ENCODE measurements at places on chromosomes 4 and X.

DNA sequence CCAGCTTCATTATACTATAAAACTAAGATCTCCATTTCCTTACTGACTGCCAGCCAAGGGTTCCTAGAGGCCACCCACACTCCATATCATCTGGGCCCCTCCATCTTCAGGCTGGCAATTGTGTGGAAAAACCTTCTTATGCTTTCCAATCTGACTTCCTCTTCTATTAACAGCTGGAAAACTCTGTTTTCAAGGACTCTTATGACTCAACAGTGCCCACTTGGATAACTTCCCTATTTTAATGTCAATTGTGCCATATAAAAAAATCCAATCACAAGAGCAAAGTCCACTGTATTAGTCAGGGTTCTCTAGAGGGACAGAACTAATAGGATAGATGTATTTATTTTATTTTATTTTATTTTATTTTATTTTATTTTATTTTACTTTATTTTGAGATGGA is 41.0 kb upstream of the CPEB2 start:
- no peak for DNase-seq

- no peak for DNase-seq
Observed at GRCh38 chrX:8049827-8050226, 121.2 kb downstream of the VCX2 start.

DNA sequence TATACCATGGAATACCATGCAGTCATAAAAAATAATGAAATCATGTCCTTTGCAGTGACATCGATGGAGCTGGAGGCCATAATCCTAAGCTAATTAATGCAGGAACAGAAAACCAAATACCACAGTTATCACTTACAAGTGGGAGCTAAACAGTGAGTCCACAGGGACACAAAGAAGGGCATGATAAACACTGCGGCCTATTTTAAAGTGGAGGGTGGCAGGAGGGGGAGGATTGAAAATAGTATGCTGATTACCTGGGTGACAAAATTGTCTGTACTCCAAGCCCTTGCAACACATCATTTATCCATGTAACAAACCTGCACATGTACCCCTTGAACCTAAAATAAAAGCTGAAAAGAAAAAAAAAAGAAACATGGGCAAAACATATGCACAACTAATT is 16.7 kb upstream of the SLC9B1 start:
- DNase-seq, result no peak

DNA sequence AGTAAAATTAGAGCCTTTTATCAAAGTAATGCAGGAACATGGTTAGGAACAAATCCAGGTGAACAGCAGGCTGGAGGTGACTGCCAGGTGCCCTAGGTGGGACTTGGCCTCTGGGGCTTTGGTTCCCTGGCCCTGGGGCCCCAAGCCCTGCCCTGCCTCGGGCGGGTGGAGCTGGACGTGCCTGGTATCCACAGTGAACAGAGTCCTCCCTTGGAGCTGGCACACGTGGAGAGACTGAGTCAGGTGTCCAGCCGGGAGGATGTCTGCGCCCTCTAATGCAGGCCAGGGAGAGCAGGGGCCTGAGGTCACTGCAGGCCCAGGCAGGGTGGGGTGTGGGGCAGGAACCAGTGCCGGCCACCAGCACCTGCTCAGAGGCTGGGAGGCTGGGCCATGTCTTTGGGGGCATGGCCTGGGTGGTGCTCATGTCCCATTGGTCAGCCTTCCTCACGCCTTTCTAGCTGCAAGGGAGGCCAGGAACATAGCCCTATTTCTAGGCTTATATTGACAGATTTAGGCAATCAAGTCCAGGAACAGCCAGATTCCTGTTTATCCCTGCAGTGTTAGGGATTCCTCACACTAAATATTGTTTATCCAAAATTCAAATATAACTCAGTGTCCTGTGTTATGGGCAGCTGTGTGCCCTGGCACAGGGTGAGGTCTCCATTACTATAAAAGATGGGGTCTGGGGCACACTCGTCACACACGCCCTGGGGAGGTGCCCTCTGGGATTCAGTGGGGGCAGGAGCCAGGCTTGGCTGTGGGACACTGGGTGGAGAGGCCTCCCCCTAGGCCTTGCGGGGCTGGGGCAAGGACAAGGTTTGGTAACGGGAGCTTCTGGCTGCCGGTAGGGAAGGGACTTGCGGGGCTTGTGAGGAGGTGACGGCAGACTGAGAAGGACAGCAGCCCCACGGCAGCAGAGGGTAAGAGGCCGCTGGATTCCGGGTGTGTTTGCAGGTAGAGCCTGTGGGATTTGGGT is 14.3 kb upstream of the NAT8L start:
- DNase-seq, result no peak

DNA sequence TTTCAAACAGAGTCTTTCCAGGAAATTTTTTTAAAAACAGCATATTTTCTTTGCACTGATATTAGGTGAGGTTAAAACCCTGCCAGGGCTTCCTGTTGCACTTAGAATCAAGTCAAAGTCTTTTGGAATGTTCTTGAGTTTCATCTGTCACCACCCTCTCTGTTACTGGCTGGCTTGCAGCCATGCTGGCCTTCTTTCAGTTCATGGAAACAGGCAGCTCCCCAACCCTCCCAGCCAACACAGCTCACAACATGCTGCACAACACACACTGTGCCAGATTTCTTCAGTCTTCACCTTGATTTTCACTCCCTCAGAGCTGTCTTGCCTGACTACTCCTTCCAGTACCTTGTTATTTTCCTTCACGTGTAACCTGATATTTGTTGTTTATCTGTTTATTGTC is 129.5 kb downstream of the KCNIP4 start:
- no peak for DNase-seq

GRCh38 chrX:140764401-140764919 is 54.9 kb downstream of the LINC00632 start:
- peak; percentile 45 for DNase-seq

DNA sequence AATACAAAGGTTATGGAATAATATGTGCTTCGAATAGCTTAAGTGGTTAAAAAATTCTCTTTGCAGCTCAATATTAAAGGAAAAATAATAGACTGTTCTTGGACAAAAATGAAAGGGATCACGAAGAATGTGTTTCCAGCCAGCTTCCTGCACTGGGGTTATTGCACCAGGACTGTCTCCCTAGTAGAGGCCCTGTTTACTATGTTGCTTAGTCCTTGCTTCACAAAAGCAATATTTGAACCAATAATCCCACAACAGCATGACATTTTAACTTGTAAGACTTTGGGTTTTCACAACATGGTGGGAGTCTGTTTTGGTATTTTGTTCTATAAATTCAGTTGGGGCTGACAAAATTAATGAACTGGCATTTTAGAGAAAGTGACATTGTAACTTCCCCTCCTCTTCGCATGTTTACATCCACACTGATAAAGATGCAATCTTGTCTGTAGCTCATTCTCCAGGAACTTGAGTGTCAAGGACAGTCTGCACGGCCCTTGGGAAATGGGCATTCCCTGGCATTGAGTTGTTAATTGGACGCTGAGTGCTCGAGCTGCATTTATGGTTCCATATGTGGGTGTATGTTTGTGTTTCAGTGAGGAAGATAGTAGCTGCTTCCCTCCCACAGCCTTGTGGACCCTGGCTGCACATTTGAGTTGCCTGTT is 39.0 kb downstream of the SHROOM2 start:
- no peak for DNase-seq

GRCh38 chr4:183492791-183493222 is 12.1 kb upstream of the ING2 start:
- DNase-seq, result no peak

DNA sequence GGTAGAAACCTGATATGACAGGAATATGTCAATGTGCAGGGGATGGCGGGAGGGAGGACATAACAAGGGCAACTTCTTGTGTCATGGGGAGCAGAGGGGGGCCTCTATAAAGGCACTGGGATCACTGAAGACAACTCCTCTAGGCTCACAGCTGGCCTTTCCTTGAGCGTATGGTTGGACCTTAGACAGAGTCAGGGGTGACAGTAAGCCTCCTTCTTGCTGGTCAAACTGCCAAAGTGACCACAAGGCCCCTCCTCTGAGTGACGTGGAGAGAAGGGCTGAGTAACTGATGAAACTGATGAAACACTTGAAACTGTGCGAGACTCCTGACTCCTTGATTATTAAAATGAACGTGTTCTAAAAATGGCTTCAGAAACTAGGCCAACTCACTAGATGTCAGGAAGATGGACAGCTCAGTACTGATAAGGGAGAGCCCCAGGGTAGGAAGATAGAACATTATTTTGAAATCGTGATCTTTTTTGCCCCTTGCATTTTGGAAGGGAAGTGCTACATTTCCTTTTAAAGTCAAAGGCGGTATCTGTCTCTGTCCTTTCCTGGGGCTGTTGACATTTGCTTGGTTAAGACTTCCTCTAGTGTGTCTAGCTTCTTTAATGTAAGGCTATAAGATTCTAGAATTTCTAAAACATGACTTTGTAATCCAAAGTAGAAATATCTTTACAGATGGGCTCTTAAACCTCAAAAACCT is 1.6 kb downstream of the RAB33A start:
- peak; percentile 67 for DNase-seq

- no peak for DNase-seq
Observed at GRCh38 chr4:172838111-172838510, 330.5 kb upstream of the GALNT7 start.

GRCh38 chr4:88054901-88055300 is 47.5 kb downstream of the PKD2 start:
- no peak for DNase-seq

- DNase-seq, result no peak
Observed at GRCh38 chr4:4704267-4704666, 155.2 kb upstream of the MSX1 start.

DNA sequence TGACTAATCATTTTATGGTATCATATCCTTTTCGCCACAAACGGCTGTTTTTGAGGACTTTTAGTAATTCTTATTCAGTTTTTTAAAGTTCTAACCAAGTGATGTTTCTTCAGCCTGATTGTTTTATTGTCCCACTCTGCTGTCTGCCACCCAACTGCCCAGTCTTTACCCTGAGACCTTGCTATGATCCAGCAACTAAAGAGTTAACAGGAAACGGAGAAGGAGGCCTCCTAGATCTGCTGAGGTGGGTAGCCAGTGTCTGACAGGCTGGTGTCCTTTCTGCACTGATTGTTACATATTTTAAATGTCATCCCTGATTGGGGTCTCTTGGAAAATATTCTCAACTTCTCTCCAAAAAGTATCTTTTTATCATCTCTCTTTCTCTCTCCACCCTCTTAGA is 7.9 kb upstream of the TMEM150C start:
- DNase-seq, result no peak

GRCh38 chrX:134146493-134146892 is 90.5 kb upstream of the CCDC160 start:
- DNase-seq, result no peak

All from activated CD8-positive, alpha-beta memory T cell treated with anti-CD3 and anti-CD28 coated beads, Interleukin-2, amount 50 U/mL, for 48 hours (primary cell).